ENCODE measurements at places on chromosomes 3 and 15.

DNA sequence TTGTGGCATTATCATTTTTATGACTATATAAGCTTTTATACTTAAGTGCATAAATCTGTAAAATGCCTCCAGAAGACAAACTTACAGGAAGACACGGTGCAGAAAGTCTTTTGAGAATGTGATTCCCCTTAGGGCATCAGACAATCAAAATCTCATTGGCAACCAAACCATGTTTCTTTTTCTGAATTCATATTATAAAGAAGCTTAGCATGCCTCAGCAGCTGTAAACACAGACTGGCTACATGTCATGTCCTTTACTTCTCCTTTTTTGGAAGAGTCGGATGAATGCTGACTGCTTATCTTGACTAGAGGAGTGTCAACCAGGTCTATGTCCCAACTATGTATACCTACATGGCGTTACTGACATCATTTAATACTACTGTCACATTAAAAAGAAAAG, 150.1 kb downstream of the PLD1 start:
- DNase-seq = peak; percentile 17

DNA sequence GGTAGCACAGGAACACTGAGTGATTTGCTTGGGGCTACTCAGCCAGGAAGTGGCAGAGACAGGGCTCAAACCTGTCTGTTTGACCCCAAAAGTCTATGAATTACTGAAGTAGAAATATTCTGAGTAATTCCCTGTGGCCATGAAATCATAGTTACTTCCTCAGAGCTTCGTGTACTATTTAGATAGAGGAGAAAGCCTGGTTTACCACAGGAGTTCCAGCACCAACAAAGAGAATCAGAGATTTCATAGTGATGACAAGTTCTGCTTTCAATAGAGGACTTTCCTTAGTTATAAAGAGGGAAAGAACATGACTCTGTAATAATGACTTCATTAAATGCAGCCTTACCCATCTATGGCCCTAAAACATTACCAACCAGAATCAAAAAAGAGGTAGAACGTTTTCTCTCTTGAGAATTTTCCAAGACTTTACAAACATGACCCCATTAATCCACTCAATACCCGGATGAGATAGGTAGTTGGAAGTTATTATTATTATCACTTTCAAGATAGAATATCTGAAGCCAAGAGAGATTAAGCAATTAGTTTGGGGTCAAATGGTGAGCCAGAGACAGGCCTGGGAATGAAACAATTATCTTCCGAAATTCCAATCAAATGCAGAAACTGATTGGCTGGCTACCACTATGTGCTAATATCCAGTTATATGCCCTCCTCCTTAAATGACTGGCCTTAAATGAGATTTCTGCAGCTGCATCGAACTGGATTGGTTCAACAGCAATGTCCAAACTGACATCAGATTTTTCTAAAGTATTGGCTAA, 13.6 kb upstream of the WNT5A start:
- no peak for DNase-seq

DNA sequence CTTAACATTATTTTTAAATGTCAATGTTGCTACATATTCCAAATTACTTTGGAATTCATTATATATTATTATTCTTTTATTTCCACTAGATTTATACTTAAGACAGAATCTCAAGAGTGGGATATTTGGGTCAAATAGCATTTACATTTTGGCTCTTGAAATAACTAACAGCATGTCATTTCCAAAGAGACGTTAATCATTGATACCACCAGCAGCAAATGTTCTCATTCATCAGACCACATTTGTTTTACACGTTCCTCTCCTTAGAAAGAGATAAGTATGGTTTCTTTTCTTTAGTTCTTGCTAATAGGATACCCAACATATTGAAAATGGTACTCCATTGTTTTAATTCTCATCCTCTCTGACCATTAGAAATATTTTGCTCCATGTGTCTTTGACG, 229.8 kb downstream of the LPP start:
- DNase-seq = no peak

GRCh38 chr15:67186226-67186649, 68.2 kb downstream of the AAGAB start:
- DNase-seq = peak; percentile 30

DNA sequence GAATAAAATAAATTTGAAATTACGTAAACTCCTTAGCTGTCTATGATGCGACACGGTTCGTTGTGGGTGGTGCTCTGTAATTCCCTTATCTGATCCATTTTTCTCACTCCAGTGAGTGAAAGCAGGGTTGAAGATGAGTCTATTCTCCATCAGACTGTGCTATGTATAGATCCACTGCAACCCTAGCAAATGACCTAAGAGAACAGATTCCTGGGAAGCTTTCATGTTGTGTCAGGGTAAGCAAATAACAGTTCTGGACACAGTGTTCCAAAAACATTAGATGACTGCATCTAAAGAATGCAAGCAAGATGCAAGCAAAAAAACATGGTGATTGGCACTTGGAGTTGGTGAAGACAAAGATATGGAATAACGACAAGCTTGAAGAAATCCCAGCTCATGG, 239.3 kb downstream of the SLC9A9 start:
- DNase-seq = no peak

DNA sequence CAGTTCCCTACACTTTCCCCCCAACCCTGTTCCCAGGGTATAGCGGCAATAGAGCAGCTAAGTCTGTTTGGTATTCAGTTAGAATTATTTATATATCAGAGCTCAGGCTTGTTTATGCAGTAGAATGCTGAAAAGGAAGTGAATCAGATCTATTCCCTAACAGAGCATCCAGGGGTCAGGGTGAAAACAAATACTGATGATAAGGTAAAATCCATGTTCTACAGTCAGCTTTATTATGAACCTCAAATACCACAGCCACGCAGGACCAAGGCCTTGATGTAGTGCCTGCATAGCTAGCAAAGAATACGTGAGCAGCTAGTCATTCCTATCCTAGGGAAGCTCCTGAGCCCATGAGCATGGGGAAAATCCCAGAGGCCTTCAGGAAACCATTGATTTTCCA, 229.7 kb upstream of the ICE2 start:
- DNase-seq = no peak

DNA sequence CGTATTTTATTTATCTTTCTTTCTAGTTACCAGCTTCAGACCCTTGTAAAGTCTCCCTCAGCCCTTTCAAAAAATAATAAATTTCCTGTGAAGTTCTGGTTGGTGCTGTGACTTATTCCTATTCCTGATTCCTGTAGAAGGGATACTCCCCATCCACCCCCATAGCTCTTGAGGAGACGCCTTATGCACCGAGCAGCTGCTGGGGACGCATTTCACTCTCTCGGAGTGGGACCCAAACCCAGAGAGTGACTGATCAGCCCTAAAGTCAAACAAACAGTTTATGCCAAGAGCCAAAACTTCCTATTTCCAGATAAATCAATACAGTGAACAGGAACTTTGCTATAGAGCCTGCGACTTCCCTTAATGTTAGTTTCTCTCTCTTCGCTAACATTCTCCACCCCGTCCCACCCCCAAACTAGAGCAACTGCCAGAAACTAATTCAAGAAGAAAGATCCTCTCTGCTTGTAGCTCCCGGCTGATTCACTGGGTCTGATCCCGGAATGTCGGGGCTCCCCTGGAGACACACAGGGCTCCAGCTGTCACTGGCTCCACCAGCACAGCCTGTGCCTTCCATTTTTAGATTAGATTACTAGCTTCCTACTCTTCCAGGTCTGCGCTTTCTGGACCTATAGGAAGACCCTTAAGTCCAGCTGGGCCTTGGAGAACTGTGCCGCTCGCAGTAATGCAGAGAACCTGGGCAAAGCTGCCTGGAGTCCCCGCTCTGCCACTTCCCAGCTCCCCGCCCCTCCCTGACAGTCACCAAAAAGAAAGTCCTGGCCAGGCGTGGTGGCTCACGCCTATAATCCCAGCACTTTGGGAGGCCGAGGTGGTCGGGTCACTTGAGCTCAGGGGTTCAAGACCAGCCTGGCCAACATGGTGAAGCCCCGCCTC, 45.2 kb downstream of the KLHL25 start:
- DNase-seq = no peak

DNA sequence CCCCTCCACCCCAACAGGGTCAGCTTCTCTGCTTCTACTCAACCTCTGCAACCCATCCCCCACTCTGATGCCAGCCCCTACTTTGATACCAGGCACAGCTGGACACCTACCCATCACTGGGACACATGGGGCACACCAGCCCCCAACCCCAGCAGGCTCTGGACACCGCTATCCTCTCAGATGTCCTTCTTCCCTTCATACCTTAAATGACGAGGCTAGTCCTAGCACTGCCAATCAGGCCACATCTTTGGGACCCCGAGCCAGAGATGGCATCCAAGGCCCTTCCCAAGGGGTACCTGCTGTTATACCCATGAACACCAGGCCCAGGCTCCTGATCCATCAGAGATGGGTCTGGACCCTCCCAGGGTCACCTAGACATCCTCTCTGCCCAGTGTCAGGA, 10.6 kb downstream of the POC1A start:
- DNase-seq = no peak

GRCh38 chr3:43895573-43895972, 204.8 kb downstream of the ABHD5 start:
- no peak for DNase-seq

- DNase-seq = no peak
Observed at GRCh38 chr3:183579967-183580900, 24.7 kb upstream of the KLHL6 start.

DNA sequence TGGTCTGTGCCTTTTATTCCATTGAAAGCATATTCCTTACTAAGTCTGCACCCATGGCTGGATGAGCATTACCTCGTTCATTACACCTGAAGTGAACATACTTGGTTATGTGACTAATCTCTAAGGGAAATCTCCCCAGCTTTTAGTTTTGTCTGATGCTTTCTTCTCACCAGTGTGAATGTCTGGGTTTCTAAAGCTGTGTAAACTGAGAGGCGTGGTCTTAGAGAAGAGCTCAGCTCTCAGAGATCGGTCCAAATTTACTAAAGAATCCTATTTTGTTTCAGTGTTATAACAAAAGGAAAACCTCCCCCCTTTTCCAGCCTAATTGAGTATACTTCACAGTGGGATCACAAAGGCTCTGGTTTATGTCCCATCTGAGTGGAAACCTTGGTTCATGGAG, 352.3 kb downstream of the PTPRG start:
- no peak for DNase-seq

GRCh38 chr3:409011-409410, 212.4 kb downstream of the CHL1 start:
- no peak for DNase-seq

GRCh38 chr15:101667881-101668280, 15.7 kb upstream of the TM2D3 start:
- no peak for DNase-seq

DNA sequence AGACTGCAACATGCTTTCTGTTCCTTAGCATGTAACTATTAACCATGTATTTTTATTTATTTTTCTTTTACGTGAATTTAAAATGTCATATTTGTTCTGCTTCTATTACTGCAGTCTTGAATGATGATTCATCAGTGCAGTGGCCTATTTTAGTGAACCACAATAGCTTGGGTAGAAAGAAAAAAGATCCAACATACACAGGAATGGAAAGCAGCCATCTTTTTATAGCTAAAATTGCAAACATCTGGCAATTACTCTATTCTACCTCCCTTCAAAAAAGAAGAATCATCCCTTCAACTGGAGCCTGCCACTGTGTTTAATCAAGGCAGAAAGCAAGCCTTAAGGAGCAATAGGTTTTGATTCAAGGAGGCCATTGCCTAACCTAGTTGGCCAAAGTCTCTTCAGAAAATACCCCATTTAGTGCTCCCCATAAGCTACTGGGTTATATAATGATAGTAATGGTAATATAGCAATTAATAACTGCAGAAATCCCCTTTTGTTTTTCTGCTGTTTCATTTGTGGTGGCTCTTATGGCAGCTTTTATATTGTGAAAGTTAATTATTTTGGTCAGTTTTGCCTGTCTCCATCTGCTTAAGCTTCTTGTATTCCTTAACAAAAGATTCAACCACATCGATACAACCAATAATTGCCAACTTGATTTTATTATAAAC, 267.3 kb downstream of the LPP start:
- peak; percentile 12 for DNase-seq

GRCh38 chr3:41629072-41629471, 332.8 kb downstream of the ULK4 start:
- no peak for DNase-seq

GRCh38 chr15:40936709-40937666, 7.8 kb downstream of the DLL4 start:
- no peak for DNase-seq

DNA sequence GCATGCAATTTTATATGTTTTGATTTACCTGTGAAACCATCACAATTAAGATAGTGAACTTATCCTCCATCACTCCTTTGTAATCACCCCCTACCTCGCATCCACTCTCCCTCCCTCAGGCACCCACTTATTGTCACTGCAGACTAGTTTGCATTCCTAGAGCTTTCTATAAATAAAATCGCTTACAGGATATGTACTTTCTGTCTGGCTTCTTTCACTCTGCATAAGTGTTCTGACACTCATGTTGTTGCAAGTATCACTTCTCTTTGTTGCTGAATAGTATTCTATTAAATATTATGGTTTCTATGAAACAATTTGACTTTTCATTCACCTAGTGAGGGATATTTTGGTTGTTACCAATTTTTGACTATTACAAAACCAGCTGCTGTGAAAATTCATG, 139.3 kb downstream of the RSRC1 start:
- DNase-seq = no peak

Measured in Kasumi-1 (cell line).